ENCODE measurements at places on chromosomes 5 and 9.

DNA sequence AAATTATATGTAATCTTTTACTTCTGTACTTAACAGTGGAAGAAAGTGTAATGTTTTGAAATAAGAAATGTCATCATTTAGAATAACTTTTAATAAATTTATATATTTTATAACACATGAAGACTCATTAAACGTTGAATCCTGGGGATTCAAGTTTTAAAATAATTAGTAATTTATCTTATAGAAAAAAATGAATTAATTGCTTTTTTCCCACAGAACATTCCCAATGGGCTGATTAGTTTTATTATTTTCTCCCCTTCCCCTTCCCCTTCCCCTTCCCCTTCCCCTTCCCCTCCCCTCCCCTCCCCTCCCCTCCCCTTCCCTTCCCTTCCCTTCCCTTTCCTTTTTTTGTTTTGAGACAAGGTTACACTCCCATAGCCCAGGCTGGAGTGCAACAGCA, 79.7 kb downstream of the MRPS30 start:
- no peak for DNase-seq

GRCh38 chr5:116176121-116176520, 91.3 kb downstream of the COMMD10 start:
- no peak for DNase-seq

DNA sequence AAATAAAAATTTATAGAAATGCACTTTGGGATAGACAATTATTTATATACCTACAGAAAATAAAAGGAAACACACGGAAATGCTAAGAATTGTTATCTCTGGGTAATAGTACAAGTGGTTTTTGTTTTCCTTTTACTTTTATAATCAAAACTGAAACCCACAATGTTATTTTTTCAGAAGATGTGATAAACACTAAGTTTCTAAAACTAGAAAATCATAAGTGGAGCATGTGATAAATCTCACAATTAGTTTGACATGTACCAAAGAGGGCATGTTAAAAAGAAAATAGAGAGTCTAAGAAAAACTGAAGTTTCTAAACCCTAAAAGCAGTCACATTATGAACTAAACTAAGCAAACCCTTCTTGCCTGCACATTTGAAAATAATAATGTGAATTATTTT, 61.1 kb downstream of the OXCT1 start:
- DNase-seq = no peak

DNA sequence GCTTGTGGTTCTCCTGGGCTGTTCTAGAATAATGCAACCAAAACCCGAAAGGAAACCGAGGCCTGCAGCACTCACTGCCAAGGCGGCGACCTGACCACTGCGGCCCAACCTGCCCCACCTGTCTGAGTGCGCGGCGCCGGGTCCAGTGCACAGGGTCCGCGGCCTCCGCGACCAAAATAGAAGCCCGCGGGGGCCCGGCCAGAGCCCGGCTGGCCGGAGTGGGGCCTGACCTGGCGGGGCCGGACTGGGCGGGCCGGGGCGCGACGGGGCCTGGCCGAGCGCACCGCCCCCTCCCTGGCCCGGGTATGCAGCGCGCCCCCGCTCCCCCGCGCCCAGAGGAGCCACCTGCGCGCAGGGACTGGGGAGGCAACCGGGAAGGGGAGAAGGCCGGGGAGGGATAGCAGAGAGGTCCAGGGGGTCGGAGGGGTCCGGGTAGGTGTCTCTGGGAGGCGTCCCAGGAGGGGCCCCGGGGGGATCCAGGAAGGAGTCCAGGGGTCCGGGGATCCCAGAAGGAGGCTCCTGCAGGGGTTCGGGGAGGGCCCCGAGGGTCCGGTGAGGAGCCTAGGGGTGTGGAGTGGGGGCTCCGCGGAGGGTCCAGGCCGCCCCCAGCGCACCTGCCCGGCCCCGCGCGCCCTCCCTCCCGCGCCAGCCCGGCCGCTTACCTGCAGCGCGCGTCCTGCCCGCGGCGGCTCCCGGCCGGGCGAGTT, 503 bp downstream of the SEMA4D start:
- peak; percentile 48 for DNase-seq
